ENCODE measurements at places on chromosomes 12 and 14.
A peak's percentile ranks its signal among the peaks of the same experiment; 100 is the strongest.

- DNase-seq: no peak
Measured at GRCh38 chr12:129076441-129077320, 223.4 kb downstream of the GLT1D1 start.

DNA sequence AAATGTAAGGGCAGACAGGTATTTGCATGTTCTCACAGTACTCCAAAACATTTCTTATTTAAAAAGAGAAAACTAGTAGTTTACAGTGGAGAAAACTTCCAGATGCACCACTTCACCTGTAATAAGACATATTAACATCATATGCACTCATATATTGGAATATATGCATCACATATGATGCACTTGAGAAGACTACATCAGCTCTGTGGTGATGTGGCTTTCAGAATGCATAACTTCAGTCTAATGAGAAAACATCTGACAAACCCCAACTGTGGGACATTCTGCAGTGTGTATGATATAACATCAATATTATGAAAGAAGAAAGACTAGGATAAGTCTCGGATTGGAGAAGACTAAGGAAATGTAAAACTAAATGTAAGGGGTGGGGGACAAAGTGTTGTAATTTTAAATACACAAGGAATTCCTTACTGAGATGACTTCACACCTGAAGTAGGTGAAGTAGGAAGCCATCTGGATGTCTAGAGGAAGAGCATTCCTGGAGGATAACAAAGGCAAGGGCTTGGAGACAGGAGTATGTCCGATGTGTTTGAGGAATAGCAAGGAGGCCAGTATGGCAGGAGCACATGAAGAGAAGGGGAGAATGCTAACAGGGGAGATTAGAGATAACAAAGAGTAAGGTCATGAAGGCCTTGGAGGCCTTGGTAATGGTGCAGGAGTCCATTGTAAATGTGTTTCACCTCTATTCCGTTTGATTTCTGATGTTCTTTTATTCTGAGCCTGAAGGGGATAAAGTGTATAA, 49.0 kb downstream of the CNOT2 start:
- DNase-seq: no peak

DNA sequence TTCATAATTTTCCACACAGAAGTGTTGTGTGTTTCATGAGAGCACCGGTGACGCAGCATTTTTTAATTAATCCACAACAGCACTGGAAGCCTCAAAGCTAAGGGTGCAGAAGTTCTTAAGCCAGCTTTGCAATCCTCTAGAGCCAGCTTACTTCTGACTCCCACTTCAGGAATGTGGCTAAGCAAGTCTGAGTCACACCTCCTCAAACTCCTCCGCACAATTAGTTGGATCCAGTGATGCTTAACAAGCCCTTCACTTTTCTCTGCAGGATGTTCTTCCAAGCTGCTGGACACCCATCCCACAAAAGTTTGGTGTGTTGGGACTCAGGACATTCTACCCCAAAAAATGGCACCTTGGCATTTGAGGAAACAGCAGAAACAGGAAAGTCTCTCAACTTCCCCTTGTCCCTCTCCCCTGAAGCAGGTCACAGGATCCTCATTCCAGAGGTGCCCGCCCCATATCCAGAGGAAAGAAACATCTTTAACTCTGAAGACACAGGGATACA, 210.0 kb downstream of the PPM1H start:
- DNase-seq: peak; percentile 54

DNA sequence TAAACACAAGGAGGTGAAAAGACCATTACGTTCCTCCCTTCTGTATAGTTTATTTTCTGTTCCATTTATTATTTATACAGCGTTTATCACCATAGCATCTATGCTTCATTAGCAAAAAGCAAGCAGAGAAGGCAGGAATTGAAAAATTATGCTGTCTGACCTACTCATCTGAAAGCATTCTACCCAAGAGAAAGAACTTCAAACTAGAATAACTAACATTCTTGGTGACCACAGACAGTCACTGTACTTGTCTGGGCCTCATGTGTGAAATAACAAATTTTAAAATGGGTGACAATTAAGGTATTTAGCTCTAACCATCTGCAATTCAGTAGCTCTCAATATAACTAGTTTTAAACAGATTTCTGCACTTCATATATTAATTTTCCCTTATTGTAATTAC, 29.3 kb upstream of the PDE3A start:
- DNase-seq: no peak

- no peak for DNase-seq
Measured at GRCh38 chr14:65501328-65501727, 88.8 kb downstream of the FUT8 start.

DNA sequence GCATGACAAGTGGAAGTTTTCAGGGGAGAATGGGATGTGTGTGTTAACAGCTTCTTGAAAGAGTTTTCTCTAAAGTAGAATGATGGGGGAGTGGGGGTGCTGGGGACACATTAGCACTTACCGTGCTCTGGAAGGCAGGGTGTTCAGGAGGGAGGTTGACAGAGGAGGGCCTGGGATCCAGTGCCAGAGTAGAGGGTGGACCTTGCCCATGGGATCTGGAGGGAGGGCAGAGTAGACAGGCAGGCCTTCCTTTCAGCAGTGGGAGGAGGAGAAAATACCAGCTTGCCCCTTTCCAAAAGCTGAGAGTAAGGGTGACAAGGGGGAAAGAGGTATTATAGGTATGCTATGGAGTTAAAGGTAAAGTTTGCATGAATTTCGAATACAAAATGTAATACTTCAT, 40.1 kb downstream of the TRAF3 start:
- DNase-seq: no peak

GRCh38 chr12:56723889-56724700, 1.0 kb downstream of the NACA start:
- DNase-seq: peak; percentile 1

DNA sequence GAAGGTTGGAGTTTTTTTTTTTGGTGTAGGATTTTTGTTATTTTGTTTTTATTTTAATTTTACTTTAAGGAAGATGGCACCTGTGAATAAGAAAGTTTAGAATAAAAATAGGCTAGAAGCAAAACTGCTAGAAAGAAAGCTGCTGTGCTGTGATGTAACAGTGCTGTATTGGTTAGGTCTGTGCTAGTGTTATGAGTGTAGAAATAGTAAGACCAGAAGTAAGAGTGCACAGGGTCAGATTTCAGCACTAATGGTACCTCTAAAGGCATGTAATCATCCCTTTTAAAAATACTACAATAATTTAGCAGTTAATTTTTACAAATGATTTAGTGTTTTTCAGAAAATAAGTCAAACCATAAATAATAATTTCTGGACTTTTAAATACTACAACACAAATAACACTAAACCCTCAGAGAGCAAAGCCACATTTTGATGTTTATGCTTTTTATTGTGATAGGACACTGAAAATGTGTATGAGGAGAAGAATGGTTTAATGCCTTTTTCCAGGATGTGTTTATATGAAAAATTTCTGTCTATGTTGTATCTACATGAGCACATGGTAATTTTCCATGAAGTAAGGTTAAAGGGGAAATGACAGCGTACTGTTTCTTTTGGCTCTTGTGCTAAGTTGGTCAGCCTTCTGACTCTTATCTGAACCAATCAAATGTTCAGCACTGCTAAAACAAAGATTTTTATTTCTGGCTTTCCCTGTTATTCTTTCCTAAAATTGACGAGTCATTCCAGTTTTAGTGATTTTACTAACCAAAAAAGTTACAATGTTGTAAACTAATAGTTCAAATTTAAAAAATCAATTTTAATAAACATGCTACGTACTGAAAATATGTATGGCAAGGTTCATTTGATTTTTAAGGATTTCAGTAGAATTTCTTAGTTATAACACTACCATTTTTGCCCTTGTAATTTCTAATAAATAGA, 96.1 kb downstream of the PPHLN1 start:
- no peak for DNase-seq

GRCh38 chr12:100851637-100852036, 57.1 kb downstream of the ANO4 start:
- no peak for DNase-seq

DNA sequence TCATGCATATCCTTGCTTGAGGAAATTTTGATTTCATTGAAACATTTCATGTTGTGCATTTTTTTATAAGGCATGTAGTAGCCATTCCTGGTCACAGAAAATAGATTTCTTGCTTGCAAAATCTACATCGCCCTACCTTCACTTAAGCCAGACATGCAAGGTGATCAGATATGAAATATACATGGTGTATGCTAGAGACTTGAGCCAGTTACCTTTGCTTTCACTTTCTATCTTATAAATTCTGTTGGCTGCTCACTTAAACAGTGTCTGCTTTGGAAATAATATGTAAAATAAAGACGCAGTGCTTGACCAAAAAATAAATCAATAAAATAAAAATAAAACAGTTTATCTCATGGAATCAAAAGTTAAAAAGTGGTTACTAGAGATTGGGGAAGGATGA, 136.5 kb downstream of the LRFN5 start:
- DNase-seq: no peak

- no peak for DNase-seq
Measured at GRCh38 chr12:91316161-91316906, 133.7 kb upstream of the DCN start.

DNA sequence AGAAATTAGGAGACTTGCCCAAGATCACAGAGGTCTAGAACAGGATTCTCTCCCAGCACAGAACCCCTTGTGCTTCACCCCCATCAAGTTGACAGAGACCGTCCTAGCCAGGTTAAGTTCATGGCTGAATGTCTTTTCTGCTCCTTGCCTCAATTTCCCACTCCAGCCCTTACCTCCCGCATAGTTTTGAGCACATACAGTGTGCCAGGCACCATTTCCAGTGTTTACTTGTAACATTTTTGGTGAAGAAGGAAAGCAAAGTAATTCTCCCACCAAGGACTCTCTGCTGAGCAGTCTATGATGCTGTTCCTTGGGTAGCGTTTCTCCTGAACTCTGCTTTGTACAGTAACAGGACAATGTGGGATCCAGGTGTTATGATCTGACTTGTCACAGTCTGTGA, 1.2 kb downstream of the ABHD4 start:
- no peak for DNase-seq

GRCh38 chr14:93322929-93323599, 9.8 kb downstream of the BTBD7 start:
- no peak for DNase-seq

DNA sequence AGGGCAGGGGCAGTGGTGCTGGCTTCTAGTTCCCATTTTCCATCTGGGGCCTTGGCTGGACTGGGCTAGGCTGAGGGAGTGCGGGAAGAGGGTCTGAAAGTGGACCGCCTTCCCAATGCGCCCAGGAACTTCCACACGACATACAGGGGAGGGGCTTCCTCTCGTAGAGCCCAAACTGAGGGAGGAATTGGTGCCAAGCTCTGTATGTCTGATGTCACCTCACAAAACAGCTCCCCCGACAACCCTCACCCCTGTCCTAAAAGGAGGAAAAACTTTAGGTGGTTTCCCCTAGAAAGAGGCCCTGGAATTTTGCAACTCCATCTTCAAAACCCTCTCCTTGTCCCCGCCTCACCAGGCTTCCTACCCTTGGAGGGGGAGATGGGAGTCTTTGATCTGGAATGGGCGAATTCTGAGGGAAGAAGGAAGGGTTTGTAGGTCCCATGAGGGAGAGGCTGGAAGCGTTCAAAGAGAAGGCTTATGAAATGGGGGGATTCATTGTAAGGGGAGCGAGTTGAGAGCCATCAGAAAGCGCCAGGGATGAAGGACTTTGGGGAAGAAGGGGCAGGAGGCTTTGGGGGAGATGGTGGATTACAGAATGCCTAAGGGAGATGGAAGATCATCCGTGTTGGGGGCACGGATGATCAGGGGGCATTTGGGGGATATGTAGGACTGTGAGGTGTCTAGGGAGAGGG, 844 bp downstream of the GLTP start:
- DNase-seq: no peak

- no peak for DNase-seq
Measured at GRCh38 chr12:21276826-21277225, 57.9 kb downstream of the SLCO1A2 start.

DNA sequence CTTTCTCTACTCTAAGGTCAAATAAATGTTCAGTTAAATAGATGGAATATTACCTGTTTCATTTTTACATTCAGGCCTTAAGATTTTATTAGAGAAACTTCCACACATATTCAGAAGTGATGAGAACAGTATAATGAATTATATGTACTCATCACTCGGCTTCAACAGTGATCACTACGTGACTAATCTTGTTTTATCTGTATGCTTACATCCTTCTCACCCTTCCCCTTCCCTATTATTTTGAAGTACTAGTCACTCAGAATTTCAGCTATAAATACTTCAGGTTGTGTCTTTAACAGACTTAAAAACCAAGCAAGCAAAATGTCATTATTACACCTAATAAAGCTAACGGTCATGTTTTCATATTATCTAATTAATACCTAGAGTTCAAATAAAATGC, 34.9 kb downstream of the ETV6 start:
- no peak for DNase-seq

DNA sequence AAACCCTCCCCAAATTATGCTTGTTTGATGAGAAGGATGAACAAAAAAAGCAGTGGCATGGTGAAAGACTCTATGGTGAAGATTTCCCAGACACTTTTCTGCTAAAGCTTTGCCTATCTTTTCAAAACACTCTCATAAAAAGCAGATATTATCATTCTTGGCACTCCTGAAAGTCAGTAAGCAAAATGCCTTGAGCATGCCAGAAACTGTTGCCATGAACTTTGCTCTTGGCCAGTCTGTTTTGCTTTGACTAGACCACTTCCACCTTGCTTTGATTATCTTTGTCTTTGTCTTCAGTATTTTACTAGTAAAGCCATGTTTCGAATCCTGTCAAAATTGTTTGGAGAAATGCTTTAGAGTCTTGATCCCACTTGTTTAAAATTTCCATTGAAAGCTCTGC, 110.4 kb downstream of the CNTN1 start:
- DNase-seq: no peak

DNA sequence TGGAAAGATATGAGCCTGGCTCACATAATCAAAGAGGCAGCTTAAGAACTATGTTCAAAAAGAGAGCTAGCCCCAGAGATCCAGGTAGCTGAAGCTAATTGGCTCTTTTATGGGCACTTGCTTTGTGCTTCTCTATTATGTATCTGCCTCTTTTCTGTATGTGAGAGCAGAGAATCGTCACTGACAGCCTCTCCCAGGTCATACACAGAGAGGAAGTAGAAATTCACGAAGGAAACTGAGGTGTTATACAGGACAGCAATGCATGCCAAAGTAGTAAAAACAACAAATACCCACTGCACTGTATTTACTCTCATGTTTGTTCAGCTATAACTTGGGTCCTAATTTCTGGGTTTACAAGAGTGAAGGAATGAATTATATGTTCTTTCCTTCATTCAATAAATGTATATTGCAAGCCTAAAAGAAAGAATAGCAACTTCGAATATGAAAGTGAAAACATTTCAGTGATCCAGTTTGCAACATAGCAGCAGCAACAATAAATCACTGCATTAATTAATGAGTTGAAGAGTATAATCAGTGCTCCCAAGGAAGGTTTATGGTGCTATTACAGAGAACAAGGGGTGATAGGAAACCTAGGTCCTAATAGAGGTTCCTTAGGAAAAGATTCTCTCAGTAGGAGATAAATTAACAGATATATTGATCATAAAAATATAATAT, 47.1 kb upstream of the ATXN7L3B start:
- no peak for DNase-seq

- no peak for DNase-seq
Measured at GRCh38 chr12:118220702-118221101, 84.8 kb downstream of the PEBP1 start.

GRCh38 chr14:88454886-88455285, 69.4 kb downstream of the SPATA7 start:
- DNase-seq: no peak

- DNase-seq: no peak
Measured at GRCh38 chr14:75539162-75539560, 16.9 kb downstream of the BATF start.

GRCh38 chr12:79766705-79767464, 76.1 kb upstream of the PAWR start:
- no peak for DNase-seq

- no peak for DNase-seq
Measured at GRCh38 chr14:94598506-94598815, 13.7 kb upstream of the SERPINA3 start.

- DNase-seq: peak; percentile 12
Measured at GRCh38 chr12:107610021-107610859, 75.4 kb upstream of the PWP1 start.

Data from occipital lobe (tissue), 3 donors.